CD8-positive, alpha-beta T cell (primary cell): ENCODE measurements at places on chromosomes 1 and 21.

DNA sequence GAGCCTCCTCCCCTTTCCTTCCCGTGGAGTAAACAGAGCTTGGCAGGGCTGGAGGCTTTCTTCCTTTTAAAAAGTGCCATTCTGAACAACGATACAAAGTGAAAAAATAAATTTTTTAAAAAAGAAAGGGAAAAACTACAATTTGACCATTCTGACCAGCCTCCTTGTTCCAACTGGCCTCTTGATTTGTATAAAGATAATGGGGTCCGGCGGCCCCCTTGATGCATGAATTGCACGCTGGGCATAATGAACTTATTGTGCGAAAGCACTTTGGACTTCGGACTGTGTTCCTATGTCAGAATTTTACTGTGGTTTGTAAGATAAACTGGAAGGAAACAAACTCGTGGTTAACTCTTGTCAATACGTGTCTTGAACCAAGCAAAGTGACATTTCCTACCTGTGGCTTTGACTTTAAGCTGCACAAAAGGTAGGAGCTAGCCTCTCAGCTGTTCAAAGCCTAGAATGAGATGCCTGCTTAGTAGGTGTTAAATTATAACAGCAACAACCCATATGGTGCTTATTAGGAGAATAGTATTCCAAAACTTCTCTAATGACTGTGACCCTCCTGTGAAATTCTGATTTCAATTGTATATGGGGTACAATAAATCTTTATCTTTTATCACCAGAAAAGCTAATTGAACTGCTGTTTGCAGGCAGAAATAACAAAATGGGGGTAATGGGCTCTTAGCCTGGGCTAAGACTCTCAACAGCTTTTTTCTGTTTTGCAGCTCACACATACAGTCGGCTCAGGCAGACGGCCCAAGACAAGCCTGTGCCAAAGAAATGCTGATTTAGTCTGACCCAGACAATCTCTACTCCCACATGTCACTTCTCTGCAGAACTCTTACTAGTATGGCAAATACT lies 9.3 kb downstream of the IRF2BP2 start:
- no peak for DNase-seq

DNA sequence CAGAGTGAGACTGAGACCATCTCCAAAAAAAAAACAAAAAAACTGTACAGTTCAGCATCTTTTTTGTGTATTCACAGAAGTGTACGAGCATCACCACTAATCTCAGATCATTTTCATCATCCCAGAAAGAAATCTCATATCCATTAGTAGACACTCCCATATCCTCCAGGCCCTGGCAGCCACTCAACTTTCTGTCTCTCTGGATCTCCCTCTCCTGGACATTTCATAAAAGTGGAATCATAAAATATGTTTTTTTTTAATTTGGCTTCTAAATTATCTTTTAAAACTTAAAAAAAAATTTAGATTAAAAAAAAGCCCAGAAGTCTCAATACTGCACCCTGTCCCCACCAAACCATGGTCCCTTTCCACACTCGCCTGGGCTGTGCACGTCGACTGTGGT lies 22.1 kb downstream of the RIPPLY3 start:
- DNase-seq, result no peak

GRCh38 chr1:225613006-225613405 lies 39.9 kb downstream of the ENAH start:
- DNase-seq, result no peak

GRCh38 chr1:230230273-230230672 lies 163.2 kb downstream of the GALNT2 start:
- no peak for DNase-seq

GRCh38 chr1:245008761-245009160 lies 144.4 kb upstream of the HNRNPU start:
- no peak for DNase-seq

- no peak for DNase-seq
These were observed 117.7 kb upstream of the IVNS1ABP start for GRCh38 chr1:185434721-185435120.

DNA sequence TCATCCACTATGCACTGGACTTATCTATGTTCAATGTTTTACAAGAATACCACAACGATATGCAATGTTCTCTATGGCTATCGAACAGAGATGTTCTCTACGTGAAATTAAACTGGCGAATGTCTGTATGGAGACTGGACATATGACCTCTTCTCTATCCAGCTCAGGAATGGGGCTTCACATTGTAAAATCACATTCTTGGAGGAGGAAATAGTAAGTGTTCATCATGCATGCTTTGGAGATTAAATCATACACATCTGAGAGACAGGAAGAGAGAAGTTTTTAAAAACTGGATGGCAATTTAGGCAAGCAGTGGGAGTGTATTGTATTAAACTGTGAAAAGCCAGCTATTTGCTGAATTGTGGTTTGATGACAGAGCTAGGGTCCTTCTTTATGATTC lies 47.9 kb upstream of the RGL1 start:
- no peak for DNase-seq

GRCh38 chr1:160101717-160102522 lies 3.5 kb upstream of the IGSF8 start:
- DNase-seq, result no peak

DNA sequence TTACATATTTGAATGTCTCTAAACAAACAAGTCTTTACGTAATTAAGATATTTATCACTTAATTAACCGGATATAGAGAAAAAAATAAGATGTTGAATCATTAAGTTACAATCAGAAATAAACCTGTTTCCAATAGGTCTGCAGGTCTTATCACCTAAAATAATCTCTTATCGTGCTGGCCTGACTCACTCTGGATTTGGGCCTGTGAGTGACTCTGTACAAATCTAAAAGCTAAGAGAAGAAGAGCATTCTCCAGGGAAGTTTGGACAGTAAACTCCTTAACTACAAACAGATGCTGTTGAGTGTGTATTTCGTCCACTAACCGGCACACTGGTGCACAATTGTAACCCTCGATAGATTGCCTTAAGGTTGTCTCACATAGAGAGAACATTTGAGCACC lies 25.3 kb downstream of the CEP104 start:
- no peak for DNase-seq

- DNase-seq, result no peak
These were observed 23.1 kb downstream of the IL10RB start for GRCh38 chr21:33289199-33289819.

DNA sequence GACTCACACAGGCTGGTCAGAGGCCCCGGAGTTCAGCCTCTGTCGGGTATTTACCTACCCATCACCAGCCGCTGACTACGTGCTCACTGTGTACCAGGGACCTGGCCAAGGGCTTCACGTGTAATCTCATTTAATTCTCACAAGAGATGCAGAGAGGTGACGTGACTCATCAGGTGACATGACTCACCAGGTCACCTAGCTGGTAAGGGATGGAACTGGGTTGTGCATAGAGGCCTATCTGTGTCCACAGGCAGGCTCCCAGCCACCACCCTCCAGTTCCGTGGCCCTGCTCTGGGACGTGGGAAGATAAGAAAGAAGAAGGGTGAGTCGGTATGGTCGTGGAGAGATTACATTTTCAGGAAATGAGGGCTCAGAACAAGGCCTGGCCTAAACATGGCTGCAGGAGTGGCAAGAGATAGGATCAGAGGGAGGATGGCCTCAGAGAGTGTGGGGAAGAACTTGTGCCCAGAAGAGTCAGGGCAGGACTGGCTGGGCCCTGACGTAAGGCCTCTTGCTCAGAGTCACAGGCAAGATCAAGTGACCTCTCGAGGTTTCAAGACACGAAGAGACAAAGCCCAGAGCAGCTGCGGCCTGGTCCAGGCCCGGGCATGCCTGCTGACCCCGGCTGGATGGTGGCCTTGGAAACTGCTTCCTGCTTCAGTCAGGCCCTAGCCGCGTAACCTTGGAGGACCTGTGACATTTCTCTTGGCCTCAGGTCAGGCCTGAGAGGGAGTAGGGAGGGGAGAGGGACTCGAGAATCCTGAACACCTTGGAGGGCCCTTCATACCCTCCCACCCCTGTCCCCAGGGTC lies 52.7 kb upstream of the WASF2 start:
- DNase-seq, result no peak

DNA sequence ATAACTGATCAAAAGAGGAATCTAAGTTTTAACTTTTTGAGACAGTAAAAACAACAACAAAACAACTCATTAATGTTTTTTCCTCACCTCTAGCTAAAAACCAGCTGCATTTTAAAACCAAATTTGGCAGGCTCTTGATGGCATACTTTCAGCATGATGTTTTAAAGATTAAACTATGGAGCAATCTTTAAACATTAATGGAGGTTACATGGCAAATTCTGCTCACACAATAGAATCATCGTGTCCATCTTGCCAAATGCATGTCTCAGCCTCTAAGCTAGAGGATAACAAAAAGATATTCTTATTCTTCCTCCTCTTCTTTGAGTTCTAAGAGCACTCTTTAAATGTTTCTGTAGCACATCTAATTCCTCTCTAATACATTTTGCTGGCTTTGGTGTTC lies 579.8 kb upstream of the PKN2 start:
- DNase-seq, result no peak

DNA sequence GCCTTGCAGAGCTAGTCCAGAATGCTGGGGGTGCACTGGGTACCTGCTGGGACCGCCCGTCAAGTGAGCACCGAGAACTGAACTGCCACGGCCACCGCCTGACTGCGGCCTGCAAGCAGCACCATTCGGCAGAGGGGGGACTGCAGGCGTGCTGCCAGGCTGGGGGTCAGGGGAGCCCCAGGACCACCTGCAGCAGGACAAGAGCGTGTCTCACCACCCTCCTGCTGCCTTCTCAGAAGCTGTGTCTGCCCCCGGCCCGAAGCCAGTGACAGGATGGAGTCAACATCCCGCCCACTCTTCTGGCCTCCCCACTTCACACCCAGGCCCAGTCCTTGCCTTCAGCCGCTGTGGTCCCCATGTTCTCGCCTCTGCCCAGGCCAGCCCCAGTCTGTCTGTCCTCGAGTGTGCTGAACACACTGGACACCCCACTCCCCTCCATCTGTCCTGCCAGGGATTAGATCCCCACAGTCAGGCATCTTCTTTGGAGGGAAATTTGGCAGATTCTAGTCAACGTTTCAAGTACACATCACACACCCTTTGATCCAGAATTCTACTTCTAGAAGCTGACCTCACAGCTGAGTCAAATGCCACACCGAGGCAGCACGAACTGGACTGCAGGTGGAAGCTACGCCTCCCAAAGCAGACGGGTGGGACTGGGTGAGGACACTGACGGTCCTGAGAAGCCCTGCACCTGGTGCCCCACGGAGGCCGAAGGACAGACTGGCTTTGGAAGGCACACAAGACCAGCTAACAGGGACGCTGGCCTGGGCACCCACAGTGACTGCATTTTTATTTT lies 26.0 kb downstream of the PTTG1IP start:
- DNase-seq, result no peak

DNA sequence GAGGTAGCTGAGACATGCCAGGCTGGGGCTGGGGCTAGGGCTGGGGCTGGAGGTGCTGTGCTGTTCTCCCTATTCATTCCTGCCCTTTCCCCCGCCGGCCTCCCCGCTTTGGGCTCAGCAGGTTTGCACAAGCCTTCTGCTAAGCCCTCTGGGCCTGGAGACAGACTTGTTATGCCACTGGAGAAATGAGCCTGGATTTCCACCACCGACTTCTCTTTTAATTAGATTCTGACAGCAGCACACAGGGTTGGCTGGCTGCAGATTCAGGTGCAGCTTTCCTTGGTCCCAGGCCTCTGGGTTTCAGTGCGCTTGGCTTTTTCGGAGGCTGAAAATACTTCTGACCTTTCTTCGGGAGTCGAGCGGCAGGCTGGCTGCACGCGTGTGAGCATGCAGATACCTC lies 71.5 kb upstream of the ACTL8 start:
- no peak for DNase-seq

GRCh38 chr1:211948377-211948776 lies 87.0 kb downstream of the INTS7 start:
- no peak for DNase-seq
